HL-60 (cell line): ENCODE measurements at places on chromosomes 12 and 14.

GRCh38 chr12:7629465-7629864 is 36.2 kb downstream of the APOBEC1 start:
- DNase-seq: no peak

- no peak for DNase-seq
Observed at GRCh38 chr14:92607702-92608429, 94.3 kb downstream of the RIN3 start.

DNA sequence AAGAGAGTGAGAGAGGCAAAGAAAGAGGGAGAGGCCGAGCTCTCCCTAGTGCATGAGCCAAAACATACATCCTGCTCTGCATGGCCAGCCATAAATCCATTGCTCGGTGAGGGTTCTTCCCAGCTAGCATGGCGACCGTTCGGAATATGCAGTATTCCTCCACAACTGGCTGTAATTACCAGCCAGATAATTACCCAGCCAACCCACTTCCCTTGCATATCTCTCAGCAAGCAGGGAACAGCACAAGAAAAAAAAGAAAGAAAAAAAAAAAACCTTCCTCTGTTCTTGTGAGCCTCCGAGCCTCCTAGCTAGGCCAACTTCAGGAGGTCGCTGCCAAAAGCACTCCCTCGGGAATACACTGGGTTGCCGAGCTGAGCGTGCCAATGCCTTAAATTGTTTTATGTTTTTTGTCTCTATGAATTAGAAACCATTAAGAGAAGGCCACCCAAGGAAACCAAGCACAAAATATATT is 567.9 kb downstream of the MED13L start:
- no peak for DNase-seq

GRCh38 chr14:81710232-81710845 is 176.7 kb upstream of the SEL1L start:
- DNase-seq: peak; percentile 26

GRCh38 chr14:91032248-91032647 is 28.2 kb downstream of the RPS6KA5 start:
- DNase-seq: peak; percentile 31

GRCh38 chr12:110862329-110862728 is 15.5 kb downstream of the CCDC63 start:
- no peak for DNase-seq

- DNase-seq: no peak
Observed at GRCh38 chr12:16492820-16493797, 112.9 kb downstream of the LMO3 start.

- DNase-seq: no peak
Observed at GRCh38 chr12:75684678-75685616, 173.5 kb upstream of the KRR1 start.

DNA sequence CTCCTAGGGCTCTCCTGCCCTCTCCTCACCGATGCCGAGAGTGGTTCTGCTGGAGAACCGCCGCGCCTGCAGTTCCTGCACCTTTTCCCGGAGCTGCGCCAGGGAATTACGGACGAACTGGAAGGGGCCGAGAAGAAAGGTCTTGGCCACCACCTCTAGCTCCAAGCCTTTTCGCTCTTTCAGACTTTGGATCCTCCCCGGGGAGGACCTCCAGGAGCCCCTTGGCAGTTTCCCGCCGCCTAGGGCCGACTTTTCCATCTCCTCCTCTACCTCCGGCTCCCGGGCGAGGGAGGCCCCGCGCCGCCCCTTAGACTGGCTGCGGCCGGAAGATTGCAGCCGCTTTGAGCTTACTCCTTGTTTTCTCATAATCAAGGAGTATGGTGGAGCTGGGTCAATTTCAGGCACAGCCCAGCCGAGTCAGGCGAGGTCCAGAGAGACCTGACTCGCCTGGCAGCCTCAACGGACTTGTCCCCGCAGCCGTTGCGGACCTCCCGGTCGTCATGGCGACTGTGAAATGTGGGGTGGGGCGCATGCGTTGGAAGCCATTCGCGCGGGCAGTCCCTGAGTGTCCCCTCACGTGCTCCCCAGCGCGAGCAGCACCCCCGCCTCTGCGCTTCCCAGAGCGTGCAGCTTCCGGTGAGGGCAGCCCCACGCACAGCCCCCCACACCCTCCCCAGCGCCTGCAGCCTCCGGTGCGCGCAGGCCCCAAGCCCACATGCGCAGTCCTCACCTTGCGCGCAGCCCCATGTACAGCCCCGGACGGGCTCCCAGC is at the start of gene DPY19L2:
DPY19L2 (minus strand) TSS at position 466 of the 772 bp plus-strand sequence; CDS start at position 366, 100 bp downstream.
- DNase-seq: peak; percentile 4

GRCh38 chr14:52885230-52885629 is 65.6 kb downstream of the FERMT2 start:
- DNase-seq: no peak

DNA sequence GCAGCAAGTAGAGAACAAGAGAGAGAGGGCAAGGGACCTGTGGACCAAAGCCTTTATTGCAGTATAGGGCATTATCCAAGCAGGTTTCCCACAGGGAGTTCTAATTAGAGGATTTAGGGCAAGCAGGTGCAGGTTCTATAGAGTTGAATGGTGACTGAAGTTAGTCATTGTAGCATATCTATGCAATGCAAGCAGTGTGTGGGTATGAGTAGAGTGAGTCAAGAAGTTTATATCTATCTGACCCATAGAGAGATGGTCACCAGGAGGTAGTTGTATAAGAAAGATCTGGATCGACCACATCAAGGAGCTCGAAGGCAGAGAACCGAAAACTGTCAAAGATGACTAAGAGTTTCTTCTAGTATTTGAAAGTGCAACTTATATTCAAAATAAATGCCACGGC is 167.3 kb downstream of the PLCZ1 start:
- no peak for DNase-seq

DNA sequence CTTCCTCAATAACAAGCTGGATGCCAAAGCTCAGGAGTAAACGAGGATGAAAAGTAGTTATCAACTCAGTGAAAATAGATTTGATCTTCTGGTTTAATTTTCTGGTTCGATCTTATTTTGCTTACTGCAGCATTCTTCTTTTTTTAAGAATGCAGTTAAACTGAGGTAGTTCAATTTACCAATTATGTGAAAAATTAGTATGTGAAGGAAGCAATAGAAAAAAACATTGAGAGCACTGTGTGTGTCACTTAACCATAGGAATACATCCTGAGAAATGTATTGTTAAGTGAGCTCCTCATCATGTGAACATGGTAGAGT is 111.4 kb upstream of the TSPAN8 start:
- DNase-seq: no peak

DNA sequence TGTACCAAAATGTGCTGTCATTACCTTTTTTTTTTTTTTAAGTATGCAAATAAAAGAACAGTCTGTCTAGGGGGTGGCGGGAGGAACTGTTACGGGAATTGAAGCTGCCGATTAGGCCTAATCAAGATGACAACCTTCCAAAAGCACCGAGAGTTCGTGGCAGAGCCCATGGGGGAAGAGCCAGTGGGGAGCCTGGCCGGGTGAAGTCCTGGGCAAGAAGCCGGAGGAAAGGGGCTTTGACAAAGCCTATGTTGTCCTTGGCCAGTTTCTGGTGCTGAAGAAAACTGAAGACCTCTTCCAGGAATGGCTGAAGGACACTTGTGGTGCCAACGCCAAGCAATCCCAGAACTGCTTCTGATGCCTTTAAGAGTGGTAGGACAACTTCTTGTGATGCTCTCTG is 42.6 kb downstream of the ACTN1 start:
- no peak for DNase-seq

GRCh38 chr12:19915392-19916195 is 452.7 kb upstream of the PDE3A start:
- DNase-seq: no peak

DNA sequence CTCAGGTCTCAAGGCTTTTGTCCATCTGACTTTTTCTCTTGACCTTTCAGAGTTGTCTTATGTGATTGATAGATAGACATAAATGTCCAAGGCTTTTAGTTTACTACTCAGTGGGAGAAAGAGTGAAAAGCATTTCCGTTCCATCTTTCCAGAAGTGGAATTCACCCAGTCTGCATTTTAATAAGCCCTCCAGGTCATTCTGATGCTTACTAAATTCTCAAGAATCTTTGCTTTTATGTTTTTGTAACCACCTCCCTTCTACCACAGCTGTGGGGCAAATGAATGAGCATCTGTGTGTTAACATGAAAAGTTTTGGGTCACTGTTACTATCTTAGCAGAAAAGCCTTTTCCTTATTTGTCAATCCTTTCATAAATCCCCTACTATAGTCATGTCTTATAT is 251.4 kb downstream of the LRIG3 start:
- no peak for DNase-seq

GRCh38 chr14:58414845-58415244 is 12.5 kb downstream of the TIMM9 start:
- no peak for DNase-seq

DNA sequence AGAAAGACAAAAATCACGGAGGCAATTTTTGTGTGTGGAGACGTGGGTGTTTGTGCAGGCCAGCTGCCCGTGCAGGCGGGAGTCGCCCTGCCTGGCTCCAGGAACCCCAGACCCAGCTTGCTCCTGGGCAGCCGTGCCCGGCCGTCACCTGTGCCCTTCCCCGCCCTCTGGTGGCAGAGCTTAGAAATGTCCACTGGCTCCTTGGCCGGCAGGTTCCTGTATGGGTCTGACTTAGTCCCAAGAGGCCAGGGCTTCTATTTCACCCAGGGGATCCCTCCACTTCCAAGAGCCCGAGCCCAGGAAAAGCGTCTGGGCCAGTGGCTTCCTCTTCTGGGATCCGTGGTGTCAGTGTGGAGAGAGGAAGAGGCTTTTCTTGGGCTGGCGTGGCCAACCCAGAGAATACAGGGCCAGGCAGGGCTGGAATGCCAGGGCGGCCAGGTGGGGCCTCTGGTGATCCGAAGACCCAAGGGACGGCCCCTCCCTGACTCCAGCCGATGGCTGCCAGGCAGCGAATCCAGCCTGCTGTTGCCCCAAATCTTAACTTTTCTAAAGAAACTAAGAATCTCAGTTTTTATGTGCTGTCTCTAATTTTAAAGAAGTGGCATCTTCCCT is 120.9 kb downstream of the TMEM132C start:
- peak; percentile 36 for DNase-seq

DNA sequence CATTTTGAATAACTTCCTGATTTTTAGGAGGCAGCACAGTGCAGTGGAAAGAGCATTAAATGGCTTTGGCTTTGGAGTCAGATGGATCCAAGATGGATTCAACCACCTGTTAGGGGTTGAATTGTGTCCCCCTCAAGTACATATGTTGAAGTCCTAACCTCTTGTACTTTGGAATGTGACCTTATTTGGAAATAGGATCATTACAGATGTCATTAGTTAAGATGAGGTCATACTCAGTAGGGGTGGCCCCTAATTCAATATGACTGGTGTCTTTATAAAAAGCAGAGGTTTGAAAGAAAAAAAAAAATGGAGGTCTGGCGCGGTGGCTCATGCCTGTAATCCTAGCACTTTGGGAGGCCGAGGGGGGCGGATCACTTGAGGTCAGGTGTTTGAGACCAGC is 18.8 kb downstream of the ATP5MC2 start:
- no peak for DNase-seq

- no peak for DNase-seq
Observed at GRCh38 chr12:111494676-111495075, 89.0 kb downstream of the SH2B3 start.

DNA sequence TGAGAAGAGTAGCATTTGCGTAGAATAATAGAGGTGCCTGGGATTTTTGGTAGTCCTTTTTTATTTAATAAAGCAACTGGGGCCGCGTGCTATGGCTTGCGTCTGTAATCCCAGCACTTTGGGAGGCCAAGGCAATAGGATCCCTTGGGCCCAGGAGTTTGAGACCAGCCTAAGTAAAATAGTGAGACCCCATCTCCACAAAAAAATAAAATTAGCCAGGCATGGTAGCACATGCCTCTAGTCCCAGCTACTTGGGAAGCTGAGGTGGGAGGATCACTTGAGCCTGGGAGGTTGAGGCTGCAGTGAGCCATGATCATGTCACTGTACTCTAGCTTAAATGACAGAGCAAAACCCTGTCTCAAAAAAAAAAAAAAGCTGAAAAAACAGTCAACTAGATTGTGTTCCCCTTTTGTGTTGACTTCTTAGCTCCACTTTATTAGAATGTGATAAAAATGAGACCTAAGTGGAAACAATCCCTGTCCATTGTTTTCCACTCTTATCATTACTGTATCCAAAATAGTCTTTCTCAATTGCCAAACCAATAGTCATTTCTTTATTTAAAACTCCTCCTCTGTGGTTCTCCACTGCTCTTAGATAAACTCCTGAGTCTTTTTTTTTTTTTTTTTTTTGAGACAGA is 7.4 kb downstream of the PRKCH start:
- no peak for DNase-seq

GRCh38 chr14:105305791-105306190 is 5.0 kb upstream of the BRF1 start:
- DNase-seq: no peak

DNA sequence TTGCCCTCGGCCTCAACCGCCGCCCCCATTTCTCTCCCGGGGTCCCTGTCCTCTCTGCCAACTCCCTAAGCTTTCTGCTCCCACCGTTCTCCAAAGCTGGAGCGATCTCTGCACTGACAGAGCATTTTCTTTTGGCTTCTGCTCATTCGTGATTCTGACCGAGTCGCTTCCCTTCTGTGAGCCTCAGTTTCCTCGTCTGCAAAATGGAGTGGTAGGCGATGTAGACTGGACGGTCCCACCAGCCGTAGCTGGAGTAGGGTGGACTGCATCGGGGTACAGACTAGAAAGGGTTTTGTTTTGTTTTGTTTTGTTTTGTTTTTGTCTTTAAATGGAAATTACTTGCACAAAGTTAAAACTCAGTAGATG is 2.4 kb downstream of the VSX2 start:
- no peak for DNase-seq

DNA sequence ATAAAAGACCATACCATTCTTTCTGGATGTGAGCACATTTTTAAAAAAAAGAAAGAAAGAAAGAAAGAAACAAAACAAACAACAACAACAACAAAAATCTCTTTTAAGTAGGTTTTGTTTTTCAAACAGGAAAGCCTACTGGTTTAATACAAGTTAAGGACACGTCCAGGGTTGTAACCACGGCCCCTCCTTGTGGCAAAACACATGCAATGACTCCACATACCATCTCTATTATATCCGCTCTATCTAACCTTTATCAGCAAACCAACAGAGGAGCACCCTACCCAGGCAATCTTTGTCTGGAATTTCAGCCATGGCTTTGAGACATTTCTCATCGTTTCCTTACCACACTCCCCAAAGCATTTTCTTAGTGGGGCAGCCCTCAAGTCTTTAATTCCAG is 360.5 kb upstream of the TMPO start:
- no peak for DNase-seq
